Hindlimb muscle (tissue), 1 donor: ENCODE measurements at places on chromosomes 1 and 21. TPM values are rescaled to one million over a fixed set of nuclear protein-coding genes. Genes with fewer than 3 reads are reported as not detected.
A peak's percentile ranks its signal among the peaks of the same experiment; 100 is the strongest.

DNA sequence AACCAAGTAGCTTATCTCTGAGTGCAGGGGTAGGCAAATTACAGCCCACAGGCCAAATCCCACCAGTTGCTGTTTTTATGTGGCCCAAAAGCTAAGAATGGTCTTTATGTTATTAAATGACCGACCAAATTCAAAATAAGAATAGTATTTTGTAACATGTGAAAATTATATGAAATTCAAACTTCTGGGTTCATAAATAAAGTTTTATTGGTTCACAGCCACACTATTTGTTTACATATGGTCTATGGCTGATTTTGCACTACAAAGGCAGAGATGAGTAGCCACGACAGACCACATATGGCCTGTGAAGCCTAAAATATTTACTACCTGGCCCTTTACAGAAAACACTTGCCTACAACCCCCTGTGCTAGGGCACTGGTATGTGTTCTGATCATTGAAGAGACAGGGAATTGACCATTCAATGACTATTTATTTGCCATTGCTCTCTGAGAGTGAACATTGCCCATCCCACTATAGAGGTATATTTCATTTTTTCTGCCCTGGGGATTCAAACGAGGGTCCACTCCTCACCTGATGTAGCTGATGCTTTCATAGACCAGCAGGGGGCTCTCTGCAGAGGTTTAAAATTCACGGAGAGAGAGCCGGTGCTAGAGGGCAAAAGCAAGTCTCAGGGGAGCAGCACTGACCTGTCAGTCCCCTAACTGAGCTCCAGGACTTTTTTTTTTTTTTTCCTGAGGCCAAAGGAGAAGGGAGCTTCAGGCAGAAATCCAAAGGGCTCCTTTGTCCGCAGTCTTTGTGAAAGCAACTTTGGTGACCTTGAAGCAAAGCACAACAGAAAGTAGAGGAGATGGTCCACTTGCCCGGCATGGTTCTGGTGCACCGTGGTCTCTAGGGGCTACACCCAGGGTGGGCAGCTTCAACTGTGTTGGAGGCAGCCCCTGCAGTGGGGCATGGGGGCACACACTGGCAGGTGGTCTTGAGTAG lies 7.3 kb upstream of the GNL2 start:
- no peak for DNase-seq

DNA sequence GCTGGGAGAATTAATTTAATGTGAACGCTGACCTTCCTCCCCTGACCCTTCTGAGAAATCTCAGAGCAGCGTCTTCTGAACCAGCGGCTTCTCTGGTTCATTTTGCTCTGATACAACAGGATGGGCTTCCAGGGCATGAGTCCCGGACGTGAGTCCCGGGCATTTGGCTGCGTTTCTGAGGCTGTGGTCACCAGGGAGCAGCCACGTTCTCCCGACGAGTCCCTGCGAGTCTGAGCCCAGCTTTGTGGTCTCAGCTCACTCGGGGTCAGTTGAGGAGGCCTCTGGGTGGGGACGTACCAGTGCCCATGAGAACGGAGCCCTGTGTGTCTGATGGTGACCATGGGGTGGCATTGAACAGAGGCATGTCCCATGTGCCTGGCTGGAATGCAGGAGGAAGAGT lies 17.7 kb upstream of the OBSCN start:
- DNase-seq = no peak

DNA sequence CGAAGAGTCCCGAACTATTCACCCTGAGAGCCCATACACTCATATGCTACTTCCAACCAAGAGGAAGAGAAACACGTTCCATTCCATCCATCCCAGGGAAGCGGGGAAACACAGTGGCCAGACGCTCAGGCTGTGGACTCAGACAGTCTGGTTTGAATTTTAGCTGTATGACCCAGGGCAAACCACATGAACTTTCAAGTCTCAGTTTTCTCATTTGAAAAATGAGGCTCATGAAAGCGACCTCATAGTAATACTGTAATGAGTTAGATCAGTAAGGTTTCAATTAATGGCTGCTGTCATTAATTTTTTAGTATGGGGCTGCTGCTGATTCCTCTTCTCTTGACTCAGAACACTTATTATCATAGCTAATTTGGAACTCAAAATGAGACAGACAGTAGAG lies 1.5 kb downstream of the FCRL4 start:
- no peak for DNase-seq

DNA sequence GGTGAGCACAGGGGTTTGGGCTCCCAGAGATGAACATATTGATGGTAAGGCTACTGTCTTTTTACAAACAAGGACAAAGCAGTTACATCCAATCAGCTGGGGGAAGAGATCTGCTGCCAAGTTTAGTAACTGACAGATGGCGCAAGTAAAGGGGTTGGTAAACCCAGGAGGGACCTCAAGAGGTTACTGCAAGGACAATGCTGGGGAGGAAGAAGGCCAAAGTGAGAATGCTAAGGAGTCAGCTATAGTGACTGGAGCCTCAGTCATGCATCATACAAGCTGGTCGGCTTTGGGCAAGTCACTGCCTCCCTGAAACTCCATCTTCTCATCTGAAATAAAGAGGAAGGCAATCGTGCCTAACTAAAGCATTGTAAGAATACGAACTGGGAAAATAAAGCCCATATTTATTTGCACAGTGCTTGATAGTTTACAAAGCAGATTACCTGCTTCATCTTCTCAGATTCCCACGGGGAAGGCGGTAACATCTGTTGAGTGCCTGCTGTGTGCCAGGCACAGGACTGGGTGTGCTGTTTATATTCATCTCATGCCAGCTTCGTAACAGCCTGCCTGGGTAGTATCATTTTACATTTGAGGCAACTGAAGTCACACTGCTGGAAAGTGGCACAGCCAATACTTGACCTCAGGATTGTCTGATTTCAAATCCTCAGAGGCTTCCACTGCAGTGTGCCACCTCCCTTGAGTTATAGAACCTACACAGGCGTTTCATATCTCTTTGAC lies 114.8 kb downstream of the BEND5 start:
- no peak for DNase-seq

INSRR gene
- polyA plus RNA-seq = 0.93 TPM

UBE2U gene
- not detected for polyA plus RNA-seq

GRCh38 chr1:63199706-63200335 lies 122.5 kb upstream of the FOXD3 start:
- no peak for DNase-seq

GRCh38 chr1:66553846-66554245 lies 19.9 kb downstream of the SGIP1 start:
- no peak for DNase-seq

GRCh38 chr1:88219521-88219920 lies 464.6 kb upstream of the PKN2 start:
- no peak for DNase-seq

TNFSF4 gene
- polyA plus RNA-seq = 2.5 TPM

DNA sequence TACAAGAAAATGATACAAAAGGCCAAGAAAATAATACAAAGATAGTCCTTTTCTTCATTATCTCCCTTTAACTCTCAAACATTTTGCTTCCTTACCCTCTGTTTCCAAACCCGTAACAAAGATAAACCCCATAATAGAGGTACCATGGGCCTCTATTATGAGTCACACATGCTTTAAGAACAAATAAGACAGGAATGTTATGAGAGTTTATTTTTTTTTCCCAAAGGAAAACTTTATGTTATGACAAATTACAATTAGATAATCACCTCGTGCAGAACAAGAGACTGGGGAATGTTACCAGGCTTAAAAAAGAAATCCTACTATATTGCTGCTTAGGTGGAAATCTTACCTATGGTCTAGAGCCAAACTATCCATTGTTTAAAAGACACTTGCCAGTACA lies 272.0 kb downstream of the BRINP3 start:
- DNase-seq = no peak

GRCh38 chr21:28522014-28522799 lies 470.5 kb downstream of the LTN1 start:
- DNase-seq = peak; percentile 47

SIPA1L2 gene
- 40.1 TPM for polyA plus RNA-seq

DNA sequence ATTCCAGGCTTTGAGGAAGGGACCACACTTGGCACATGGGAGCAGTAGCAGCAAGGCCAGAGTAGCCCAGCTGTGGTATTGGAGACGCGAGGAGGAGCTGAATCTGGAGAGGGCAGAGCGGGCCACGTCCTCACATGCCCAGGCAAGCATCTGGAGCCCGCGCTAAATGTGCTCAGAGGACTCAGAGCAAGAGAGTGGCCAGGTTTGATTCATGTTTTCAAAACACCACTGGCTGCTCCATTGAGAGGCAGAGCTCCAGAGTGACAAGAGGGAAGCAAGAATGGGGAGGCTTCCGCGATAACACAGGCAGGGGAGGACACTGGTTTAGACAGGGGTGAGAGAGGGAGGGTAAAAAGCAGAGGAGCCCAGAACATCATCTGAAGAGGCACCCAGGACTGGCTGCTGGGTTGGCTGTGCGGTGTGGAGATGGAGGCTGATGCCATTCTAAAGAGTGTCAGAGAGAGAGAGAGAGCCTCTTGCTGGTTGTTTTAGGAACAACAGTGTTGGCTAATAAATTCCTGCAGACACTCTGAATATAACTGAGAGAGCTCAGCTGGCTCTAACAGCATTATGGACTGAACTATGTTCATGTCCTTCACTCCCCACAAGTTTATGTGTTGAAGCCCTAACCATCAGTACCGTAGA lies 32.3 kb downstream of the RCAN1 start:
- DNase-seq = no peak

SYCP1 gene
- not detected for polyA plus RNA-seq

PLA2G2F gene
- polyA plus RNA-seq = not detected

DNA sequence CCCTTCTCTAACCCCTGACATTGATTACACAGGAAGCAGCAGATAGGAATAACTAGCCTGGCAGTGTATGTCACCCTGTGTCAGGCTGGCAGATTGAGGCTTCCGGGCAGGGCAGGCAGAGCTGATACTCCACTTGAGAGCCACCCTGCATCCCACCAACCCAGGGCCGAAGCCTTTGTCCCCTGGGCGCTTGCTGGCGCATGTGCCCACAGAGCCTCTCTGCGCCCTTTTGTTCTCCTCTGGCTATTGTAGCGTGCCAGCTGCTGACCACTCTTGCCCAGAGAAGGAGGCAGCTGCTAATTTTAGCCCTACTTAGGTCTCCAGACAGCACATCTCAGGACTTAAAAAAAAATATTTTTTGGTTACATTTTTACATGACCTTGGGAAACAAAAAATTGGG lies 304.9 kb downstream of the HHAT start:
- no peak for DNase-seq

TTF2 gene
- polyA plus RNA-seq = 11.0 TPM

DNA sequence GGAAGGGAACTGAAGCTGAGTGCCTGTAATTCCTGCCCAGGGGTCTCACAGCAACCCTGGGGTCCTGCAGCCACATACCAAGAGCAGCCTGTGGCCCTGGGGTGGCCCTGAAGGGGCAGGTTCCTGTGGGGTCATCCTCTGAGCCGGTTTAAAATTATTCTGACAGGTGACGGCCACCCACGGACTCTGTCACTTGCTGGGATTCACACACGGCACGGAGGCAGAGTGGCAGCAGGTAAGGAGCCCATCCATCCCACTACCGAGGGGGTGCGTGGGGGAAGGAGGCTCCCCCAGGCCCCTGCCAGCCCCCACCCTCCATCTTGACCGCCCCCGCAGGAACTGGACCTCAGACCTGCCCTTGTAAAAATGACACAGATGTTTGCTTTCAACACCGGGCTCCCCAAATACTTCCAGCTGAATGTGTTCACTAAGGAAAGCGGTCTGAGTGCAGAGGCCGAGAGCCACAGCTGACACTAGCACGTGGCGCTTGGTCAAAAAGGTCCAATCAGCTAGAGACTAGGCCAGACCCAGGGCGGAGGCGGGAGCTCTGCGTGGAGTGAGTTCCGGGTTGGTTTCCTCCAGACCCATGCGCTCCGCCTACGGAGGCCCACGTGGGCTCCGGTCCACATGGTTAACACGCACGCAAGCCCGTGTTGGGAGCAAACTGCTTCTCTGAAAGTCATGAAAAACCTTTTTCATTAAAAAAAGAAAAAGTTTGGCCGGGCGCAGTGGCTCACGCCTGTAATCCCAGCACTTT lies 10.0 kb downstream of the YBEY start:
- DNase-seq = peak; percentile 88

- no peak for DNase-seq
Measured at GRCh38 chr1:241408170-241408569, 51.2 kb upstream of the RGS7 start.

DNA sequence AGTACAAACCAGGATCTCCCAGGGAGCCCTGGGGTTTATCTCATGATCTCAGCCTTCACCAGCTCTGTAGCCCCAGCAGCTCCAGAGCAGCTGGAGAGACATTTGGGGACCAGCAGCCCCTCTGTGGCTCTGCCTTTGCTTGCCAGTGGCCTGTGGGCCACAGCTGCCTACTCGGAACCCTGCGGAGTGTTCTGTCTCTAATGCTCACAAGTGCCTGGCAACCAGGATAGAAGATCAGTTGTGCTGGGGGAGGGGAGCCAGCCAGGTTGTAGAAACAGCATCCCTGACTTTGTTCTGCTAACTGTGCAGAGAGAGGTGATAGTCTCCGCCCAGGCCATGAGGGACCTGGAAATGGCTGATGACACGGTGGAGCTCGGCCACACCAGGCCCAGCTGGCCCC lies 50.9 kb upstream of the KCNJ15 start:
- DNase-seq = no peak

OR2T2 gene
- polyA plus RNA-seq = not detected

- DNase-seq = no peak
Measured at GRCh38 chr1:112317611-112318062, 78.4 kb upstream of the CTTNBP2NL start.

GRCh38 chr1:232521660-232522059 lies 108.3 kb downstream of the SIPA1L2 start:
- DNase-seq = no peak

- DNase-seq = no peak
Measured at GRCh38 chr1:226444901-226445300, 37.0 kb upstream of the PARP1 start.

DNA sequence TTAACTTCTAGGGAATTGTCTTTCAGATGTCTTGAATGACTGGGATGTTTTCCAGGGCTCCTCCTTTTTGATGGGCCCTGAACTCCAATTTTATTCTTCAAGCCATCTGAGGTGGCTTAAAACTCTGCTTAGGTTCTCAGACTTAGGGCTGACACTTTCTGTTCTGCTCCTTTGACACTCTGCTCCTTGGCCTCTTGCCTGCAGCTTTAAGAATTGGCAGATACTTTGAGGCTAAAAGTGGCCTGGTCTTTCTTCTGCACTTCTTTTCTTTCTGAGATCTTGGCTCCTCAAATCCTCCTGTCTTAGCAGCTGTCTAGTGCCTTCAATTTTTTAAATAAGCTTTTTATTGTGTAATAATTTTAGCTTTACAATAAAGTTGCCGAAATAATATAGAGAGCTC lies 294.6 kb downstream of the RPS6KC1 start:
- DNase-seq = no peak

ZCCHC17 gene
- polyA plus RNA-seq = 24.2 TPM

ASCL5 gene
- polyA plus RNA-seq = 0.70 TPM

DNA sequence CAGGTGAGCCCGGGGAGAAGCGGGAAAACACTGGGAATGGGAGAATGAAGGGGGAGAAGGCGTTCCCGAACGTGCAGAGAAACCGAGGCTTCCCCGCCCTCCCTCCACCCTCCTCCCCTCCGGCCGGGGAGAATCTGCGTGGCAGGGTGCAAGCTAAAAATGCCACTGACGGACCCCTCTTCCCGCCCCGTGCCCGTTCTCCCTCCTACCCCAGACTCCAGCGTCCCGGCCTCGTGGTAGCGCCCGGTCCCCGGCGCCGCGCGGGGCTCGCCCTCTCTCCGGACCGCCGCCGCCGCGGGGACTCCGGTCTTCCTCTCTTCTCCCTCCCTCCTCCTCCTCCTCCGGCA lies 81.6 kb upstream of the AK4 start:
- DNase-seq = no peak
